Fibroblast of skin of back (primary cell): ENCODE measurements at places on chromosomes 6 and 20.

DNA sequence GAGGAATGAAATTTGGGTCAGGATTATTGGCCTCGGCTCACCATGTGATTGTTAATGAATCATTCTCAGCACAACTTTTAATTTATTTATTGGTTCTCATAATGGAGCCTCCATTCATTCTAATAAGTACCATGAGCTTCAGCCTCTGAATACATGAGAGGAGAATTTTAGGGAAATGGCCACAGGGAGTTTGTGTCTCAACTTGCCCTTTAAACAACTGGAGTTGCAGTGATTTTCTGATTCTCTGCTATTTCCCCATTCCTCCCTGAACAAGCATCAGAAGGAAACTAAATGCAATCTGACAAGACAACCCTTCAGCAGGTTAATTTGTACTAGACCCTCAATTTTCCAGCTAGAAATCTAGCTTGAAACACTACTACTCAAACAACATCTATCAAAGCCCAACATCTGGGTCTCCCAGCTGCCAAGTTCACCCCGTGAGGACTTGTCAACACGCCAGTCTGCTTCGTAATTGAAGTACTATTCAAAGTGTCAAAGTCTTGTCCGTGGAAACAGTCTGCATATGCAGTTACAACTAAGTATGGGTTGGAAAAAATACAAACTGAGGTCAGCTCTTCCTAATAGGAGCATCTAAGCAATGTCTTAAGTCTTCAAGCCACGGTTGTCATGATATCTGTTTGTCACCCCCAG lies 235.4 kb downstream of the CDH4 start:
- no peak for DNase-seq

DNA sequence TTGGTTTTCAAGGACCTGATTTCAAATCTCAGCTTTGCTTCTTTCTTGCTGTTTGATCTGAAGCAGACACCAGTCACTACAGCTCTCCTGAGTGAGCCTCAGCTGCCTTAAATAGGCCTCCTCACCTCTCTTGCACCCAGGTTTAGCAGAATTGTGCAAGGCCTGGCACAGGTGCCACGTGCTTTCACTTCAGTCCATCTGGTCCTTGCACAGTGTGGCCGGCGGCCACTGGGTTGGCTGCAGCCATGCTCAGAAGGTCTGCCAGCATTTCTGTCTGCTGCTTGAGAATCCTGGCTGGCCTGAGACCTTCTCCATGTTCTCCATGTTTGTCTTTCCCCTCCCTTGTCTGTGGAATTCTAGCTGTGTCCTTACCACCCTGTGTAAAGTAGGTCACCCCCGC lies 14.5 kb upstream of the DAAM2 start:
- DNase-seq = no peak

- no peak for DNase-seq
These were observed 680 bp downstream of the HLA-DPB1 start for GRCh38 chr6:33076406-33076934.

GRCh38 chr6:17493286-17493685 lies 99.9 kb downstream of the CAP2 start:
- peak; percentile 66 for DNase-seq

GRCh38 chr6:156345700-156346099 lies 431.5 kb upstream of the ARID1B start:
- no peak for DNase-seq

DNA sequence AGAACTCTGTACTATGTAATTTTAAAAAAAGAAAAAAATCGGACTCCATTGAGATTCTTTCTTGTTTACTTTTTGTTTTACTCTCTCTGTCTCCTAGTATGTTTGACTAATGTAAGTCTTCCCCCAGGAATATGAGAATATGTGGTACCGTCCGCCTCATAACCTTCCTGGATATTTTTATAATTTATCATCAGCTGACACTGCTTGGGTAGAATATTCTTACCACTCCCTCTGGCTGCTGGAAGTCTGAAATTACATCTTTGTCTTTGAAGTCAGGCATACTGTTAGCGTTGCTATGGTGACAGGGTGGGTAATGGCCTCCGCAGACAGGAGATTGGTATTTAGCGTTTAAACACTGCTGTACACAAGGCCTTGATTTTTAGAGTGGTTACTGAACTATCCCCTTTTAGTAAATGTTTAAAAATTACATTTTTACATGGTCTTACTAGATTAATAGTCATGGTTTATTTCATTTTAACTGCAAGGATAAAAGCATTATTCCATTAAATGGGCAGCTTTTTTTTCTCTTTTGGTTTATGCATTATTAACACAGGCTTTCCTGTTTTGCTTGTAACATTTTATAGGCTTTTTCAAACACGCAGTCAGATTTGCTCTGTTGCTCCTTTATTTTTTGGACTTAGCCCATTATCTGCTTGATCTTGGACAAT lies 176.4 kb downstream of the ARID1B start:
- DNase-seq = peak; percentile 99

DNA sequence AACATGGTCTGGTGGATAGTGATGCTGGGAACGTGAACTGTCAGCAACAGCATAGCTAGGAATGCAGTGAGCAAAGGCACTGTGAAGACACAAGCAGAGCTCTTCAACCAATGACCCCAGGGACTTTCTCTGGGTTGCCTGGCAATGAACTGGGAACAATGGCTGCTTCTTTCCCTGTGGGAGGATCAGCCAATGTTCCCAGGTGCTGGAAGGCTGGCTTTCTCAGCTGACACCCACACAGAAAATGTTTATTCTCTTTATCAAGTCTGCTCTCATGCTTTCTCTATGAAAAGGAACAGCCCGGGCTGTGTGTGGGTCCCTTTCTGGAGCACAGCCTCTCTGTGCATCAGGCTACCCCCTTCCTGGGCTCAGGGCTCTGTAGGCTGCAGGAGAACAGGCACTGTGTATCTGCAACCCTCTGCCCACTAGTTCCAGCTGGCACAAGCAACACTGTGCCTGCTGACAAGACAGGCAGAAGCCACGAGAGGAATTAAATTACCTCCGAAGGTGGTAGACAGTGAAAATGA lies 54.2 kb downstream of the HFE start:
- DNase-seq = no peak

DNA sequence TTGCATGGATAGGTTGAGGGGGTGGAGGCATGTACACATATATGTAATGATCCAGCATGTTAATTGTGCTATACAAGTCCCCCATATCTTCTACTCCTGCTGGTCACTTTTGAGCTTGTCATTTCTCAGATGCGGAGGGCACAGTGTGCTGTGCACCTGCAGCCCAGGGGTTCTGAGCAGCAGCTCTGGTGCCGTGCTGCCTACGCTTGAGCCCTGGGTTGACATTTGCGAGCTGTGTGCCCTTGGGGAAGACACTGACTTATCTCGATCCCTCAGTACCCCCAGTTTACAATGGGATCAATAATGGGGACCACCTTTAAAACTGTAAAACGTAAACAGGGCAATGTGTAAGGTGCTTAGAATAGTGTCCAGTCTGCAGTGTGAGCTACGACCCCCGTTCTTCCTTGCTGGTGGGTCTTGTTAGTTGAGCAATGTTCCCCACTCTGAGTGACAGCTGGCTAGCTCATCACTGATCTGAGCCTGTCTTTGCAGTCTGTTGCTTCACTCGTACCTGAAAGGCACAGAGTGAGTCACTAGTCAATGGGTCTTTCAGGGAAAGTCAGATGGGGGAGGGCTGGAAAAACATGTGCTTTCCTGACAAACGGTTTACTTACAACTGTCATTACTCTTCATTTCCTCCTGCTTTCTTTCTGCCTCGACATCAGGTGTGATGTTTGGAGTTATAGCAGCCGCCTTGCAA lies 91.7 kb downstream of the SLC2A10 start:
- DNase-seq = no peak

GRCh38 chr6:35174088-35174434 lies 32.9 kb upstream of the TCP11 start:
- no peak for DNase-seq

DNA sequence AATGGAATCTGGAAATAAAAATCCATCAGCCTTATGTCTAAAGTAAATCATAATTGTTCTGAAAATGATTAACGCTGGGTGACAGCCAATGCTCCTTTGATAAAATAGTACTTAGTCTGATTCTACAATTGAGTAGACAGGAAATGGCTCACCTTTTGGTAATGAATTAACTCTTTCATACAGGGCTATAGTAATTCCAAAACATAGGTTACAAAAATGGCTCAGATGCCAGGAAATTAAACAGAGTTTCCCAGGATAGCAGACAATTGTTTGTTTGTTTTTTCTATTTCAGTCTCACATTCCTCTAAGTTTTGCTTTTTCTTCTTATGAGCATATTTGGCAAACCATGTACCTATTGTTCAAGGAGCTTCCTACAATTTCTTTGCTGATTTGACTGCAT lies 257.2 kb upstream of the EPHA7 start:
- no peak for DNase-seq

GRCh38 chr20:44209686-44210405 lies 725 bp downstream of the OSER1 start:
- no peak for DNase-seq

GRCh38 chr20:19777981-19778380 lies 19.9 kb downstream of the RIN2 start:
- DNase-seq = no peak

DNA sequence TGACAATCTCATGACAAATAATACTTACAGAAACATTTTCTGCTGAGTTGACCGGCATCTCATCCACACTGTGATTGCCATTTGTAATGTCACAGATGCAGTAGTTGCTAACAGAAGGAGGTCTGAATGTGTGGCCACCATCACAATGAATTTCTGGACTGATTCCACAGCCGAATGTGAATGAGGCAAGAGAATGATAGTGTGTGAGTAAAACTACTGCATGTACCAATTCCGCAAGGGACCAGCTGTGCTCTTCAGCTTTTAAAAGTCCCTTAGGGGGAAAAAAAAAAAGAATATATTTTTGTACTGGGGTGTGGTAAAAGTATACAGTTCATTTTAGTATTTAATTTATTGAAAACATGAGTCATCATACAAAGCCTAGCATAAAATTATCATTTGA lies 96.2 kb downstream of the SESN1 start:
- no peak for DNase-seq

GRCh38 chr6:113668641-113669408 lies 188.3 kb upstream of the MARCKS start:
- no peak for DNase-seq

DNA sequence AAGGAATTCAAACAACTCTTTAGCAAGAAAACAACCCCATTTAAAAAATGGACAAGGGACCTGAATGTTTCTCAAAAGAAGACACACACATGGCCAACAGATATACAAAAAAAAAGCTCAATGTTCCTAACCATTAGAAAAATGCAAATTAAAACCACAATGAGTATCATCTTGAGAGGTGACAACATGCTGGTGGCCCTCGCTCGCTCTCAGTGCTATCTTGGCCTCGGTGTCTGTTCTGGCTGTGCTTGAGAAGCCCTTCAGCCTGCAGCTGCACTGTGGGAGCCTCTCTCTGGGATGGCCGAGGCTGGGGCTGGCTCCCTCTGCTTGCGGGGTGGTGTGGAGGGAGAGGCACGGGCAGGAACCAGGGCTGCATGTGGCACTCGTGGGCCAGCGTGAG lies 13.4 kb downstream of the SPINT4 start:
- no peak for DNase-seq

DNA sequence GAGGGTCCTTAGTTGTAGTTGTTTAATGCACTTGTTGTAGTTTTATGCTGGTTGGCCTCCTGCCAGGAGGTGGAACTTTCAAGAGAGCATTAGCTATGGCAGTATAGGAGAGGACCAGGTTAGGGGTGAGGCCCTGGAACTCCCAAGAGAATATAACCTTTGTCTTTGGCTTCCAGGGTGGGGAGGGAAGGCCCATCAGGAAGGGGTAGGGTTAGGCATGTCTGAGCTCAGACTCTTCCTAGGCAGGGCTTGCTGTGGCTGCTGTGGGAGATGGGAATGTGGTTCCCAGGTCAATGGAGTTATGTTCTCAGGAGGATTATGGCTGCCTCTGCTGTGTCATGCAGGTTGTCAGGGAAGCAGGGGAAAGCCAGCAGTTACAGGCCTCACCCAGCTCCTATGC lies 20.0 kb upstream of the GABRR1 start:
- DNase-seq = no peak

DNA sequence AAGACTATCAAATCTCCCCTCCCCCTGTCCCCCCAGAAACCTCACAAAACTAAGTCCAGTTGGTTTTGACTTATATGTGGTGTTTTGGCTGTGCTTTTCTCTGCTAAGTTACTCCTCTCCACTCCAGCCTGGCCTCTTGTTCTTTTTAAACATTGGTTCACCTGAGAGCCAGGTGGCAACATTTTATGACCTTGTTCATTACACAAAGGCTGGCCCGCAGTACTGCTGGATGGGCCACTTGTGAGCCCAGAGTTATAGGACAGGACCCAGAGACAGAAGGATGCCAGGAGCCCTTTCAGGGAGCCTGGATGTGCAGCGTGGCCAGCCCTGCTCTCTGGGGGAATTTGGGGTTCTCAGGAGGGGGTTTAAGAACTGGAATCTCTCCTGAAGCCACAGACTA lies 90.0 kb downstream of the RAMACL start:
- DNase-seq = no peak

- peak; percentile 59 for DNase-seq
These were observed 210.0 kb upstream of the SSTR4 start for GRCh38 chr20:22825076-22825475.

DNA sequence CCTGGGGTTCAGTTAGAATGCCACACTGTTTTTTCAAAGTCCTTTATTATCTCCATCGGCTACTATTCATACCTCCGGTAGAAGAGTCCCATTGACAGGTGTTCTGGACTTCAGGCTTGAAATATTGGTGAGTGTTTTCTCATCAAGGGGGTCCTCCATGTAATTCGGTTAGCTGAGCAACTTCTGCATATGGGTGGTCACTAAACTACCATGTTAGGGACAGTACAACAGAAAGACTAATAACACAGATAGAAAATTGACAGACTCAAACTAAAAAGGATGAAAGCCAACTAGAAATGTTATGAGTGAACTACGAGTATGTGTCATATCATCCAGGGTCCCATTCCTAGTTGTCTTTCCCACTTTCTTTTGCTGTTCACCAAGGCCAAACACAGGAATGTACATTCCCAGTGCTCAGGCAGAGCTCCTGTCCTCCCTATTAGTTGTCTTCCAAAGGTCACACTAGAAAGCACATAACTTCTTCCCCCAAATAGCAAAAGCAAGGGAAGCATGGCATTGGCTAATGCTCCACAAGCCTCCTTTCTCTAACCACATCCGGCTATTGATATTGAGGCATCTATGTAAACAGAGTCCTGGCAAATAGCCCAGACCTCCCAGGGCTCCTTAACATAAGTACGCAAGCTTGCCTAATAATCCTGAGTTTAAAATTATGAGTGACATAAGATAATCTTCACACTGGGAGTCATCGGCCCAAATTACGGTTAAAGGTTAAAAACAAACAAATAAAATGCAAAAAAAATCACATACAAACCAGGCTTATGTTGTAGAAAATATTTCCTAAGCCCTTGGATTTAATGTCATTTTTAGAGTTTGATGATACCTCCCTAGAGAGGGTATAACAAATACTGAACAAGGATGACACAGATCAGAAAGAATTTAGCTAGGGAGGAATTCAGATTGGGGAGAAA lies 13.2 kb downstream of the CCN2 start:
- peak; percentile 95 for DNase-seq

GRCh38 chr6:44489910-44490604 lies 102.6 kb downstream of the CDC5L start:
- peak; percentile 97 for DNase-seq

GRCh38 chr6:13841936-13842335 lies 27.6 kb upstream of the MCUR1 start:
- no peak for DNase-seq
